Stimulated activated CD8-positive, alpha-beta memory T cell treated with anti-CD3 and anti-CD28 coated beads, Interleukin-7, amount 100 ng/mL, for 4 hours (primary cell): ENCODE measurements at places on chromosomes 16 and 17.

DNA sequence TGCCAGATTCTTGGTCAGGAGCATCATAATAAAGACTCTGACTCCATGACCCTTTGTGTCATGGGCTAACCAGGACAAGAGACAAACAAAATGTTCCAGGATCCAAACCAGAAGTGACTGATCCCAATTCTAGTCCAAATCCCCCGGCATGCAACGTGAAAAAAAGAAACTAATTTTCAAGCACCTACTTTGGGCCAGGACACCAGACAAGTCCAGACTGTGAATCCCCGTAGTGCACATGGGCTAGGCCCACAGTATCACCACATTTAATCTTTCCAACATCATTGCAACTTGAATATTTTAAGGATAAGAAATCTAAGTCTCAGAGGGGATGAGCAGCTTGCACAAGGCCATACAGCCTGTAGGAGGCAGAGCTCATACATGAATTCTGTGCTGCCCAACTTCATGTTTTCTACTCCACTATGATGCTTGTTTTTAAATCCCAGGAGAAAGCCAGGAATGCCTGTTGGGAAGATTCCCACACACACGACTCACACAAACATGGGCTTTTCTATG lies 365.7 kb downstream of the NPIPA8 start:
- DNase-seq = no peak

GRCh38 chr16:396199-396598 lies 800 bp upstream of the NME4 start:
- DNase-seq = no peak

- DNase-seq = no peak
Observed at GRCh38 chr17:32283745-32284201, 18.1 kb downstream of the RHBDL3 start.

DNA sequence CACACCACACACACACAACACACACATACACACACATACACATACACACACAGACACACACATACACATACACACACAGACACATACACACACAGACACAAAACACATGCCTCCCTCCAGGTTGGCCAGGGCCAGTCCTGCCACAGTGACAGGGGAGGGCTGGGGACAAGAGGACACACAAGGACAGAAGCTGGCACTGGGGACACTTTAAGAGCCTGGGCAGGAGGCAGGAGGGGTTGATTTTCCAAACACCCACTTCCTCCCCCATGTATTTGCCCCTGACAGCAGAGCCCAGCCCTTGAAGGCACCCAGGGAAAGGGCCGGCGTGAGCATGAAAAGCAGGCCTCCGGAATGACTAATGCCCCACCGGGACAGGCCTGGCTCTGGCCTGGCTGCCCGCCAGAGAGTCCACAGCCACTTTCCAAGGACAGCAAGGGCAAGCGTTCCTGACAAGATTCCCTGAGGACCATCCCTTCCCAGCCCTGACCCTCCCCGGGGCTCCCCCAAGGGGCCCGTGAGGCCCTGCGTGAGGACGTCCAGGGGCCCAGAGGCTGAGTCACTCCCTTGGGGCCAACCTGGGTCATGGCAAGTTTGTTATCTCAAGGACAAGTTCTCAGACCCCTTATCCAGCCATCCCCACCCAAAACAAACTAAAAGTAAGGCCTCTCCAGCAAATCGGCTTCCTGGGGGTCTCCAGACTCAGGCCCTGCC lies 235.6 kb downstream of the ZNF423 start:
- no peak for DNase-seq

- no peak for DNase-seq
Observed at GRCh38 chr16:3946604-3947180, 66.2 kb upstream of the CREBBP start.

- no peak for DNase-seq
Observed at GRCh38 chr16:72493716-72494415, 321.9 kb upstream of the PMFBP1 start.

- no peak for DNase-seq
Observed at GRCh38 chr16:9258423-9259051, 167.1 kb downstream of the HAPSTR1 start.

DNA sequence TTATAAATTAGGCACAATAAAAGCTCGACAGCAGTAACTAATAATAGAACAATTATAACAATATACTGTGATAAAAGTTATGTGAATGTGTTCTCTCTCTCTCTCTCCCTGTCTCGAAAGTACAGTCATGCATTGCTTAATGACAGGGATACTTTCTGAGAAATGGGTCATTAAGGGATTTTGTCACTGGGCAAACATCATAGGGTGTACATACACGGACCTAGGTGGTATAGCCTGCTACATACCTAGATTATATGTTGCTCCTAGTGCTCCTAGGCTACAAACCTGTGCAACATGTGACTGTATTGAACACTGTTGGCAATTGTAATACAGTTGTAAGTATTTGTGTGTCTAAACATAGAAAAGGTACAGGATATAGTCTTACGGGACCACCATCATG lies 6.9 kb downstream of the ZNRF1 start:
- DNase-seq = no peak

DNA sequence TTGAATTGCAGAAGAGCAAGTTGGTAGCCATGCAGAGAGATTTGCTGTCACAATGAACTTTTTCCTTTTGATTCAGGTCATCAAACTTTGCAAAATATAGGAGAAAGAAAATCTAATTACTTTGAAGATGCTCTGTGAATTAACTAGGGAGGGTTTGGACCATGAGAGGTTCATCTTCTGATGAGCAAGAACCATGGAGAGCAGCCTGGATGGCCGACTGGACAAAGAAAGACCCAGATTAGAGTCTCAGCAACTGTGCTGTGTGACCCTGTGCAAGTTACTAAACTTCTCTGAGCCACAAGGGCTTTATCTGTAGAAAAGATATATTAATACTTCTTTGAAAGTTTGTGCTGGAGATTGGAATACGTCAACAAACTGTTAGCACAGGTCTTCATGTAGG lies 122.6 kb upstream of the ADAMTS18 start:
- DNase-seq = no peak

- peak; percentile 28 for DNase-seq
Observed at GRCh38 chr17:27481327-27481726, 25.1 kb downstream of the KSR1 start.

- no peak for DNase-seq
Observed at GRCh38 chr17:7413346-7413985, 5.8 kb downstream of the NLGN2 start.

DNA sequence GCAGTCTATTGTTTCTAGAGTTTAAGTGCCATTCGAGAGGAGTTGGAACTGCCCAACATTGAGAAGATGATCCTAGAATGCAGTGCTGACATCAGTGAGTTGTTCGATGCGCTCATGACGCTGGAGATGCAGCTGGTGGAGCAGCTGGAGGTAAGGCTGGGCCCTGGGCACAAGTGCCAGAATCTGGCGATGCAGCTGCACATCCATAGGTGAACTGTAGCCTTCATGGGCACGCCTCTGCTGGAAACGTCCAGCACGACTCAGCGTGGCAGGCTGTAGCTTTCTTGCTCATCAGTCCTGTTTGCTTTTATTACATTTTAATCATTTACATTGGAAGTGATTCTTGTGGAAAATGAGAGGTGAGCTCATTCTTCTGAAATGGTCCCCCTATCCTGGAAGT lies 31.7 kb downstream of the DRC3 start:
- no peak for DNase-seq

DNA sequence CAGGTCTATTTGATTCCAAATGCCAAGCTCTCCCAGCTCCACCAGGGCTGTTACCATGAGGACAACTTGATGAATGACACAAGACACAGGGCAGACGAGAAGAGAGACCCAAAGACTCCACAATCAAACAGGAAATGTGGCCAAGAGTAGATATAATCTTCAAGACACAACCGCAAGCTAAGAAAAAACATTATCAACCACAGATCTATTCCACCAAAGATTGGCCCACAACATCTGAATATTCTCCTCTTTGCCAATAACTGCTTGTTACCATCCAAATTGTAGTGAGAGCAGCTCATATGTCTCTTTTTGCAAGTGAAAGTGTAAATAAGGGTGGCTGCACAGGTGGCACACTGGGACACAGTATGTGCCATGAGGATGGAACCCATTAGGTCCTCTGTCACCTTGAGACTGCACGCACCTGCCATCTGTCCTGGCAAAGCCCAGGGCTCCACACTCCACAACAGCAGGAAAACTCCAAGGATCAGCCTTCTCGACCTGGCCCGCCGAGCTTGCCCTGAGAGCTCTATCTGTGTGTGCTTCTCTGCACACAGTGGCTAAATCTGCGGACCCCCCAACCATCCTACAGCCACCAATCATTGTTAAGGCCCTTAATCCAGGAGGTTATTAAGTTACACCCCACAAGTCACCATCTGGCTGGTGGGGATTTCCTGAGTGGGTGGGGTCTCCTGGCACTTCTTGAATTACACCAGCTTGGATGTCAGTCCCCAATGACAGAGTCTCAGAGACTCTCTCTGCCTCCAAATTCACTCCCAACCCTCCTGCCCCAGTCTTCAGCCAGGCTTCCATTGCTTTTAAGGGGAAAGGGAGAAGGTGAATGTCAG lies 50.5 kb downstream of the DYNLRB2 start:
- DNase-seq = no peak

GRCh38 chr16:4572715-4573114 lies 16.6 kb downstream of the C16orf96 start:
- DNase-seq = no peak

DNA sequence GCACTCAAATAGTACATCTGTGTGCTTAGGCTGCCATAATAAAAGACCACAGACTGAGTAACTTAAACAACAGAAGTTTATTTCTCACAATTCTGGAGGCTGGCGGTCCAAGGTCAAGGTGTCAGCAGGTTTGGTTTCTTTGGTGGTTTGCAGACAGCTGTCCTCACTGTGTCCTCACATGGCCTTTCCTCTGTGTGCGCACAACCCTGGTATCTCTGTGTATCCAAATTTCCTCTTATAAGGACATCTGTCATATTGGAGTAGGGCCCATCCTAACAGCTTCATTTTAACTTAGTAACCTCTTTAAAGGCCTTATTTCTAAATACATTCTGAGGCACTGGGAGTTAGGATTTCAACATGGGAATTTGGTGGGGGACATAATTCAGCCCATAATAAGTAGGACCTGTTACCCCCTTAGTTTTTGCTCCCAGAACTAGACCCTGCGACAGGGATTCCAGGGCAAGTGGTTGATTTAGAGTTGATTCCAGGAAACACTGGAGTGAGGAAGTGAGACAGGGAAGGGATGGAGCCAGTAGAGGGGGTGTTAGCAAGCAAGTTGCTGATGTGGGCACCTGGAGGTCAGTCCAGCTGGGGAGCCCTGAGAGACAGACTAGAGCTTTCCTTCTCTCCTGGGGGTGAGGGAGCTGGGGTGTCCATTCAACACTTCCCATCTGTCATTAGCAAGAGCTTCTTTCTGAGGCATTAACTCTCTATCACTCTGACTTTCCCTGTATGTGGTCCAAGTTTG lies 10.9 kb upstream of the ALKBH5 start:
- DNase-seq = no peak

DNA sequence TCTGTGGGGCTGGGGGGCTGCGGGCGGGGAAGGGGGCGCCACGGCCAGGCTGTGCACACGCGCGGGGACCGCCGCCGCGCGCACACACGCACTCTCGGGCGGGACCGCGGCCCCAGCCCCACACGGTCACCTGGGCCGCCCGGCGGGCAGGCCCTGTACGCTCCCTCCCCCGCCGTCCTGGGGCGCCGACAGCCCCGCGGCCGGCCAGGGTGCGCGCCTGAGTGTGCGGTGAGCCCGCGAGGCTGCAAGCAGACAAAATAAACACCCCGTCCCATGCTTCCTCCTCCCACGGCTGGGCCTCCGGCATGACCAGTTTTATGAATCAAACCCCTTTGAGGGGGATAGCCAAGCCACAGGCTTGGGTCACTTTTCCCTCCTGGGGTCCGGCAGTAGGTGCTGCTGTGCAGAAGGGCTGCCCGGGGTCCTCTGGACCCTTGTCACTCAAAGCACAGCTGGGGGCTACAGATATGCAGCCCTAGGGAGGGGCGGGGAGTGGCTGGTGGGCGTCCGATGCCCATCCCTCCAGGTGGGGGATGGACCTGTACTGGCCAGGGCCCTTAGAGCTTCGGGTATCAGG lies 441 bp downstream of the VASN start:
- no peak for DNase-seq
